ENCODE measurements at places on chromosomes 16 and 17.

- no peak for DNase-seq
Observed at GRCh38 chr16:79069121-79069520, 531.4 kb downstream of the MAF start.

DNA sequence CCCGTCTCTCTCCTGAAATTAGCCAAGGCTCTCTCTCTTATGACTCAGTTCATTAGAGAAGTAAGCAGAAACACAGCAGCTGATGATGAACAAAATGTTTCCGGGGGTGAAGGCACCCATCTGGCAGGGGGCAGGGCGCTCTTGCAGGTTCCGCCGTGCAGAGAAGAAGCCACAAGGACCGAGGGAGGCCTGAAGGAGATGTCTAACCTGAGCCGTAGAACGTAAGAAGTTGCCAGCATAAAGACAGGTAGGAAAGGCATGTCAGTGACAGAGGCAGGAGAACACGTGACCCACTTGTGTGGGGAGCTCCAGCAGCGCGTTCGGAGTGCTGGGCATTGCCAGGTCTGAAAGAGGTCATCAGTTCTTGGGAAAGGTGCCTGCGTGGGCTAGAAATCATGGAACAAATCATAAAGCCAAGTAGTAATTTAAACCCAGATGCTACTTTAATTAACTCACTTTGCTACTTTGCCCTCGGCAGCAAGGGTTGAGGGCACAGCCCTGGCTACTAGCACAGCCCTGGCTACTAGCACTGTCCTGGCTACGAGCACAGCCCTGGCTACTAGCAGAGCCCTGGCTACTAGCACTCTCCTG, 198.6 kb downstream of the RPTOR start:
- DNase-seq, result no peak

GRCh38 chr17:15957608-15958307, 12.8 kb downstream of the ADORA2B start:
- no peak for DNase-seq

DNA sequence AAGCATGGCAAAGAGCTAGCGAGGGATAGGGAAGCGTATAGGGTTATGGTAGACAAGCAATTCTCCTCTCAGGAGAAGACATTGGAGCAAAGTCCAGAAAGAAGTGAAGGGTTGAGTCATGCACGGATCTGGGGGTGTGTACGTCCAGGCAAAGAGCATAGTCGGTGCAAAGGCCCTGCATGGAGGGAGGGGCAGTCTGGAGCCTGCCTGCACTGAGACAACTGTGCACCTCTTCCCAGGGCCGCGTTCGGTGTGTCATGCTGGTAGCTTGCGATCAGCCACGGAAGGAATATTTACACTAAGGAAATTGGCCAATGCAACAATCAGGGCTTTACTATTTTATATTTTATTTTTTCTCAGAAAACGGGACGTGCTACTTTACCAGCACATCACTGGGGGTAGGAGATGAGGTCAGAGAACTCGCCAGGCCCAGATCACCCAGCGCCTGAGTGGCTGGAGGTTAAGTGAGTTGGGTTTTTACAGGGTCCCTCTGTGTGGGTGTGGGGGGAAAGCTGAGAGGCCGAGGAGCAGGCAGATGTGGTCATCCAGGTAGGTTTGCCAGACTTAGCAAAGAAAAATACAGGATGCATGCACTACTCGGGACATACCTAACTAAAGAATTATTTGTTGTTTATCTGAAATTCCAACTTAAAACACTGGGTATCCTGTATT, 6.7 kb upstream of the B9D1 start:
- DNase-seq, result no peak

Data from activated T-helper 1 cell treated with Interleukin-2 at 50 U/mL for 16 hours (primary cell).